ENCODE measurements at places on chromosomes 3 and 15.

DNA sequence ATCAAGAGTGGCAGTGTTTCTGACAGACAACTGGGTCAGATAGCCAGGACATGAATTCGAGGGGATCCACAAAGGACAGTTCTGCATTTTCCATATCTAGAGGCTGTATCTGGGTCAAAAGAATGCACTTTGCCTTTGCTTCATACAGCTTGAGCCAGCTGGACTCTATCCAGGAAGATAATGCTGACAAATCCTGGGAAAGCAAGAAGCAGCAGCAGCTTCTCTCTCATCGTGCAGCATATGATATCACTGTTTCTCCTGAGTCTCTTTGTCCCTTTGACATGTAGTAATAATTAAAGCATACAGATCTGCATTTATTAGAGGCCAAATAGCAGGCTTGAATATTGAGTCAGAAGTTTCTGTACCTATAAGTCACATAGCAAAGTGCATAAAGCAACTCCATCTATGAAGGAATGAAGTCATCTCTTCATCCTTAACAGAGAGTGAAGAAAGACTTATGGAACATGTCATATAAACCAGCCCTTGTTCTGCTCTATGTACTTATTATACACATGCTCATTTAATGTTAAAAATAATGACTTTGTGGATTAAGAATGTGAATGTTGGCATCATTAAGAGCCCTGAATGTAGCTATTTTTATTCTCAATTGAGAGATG lies 236.8 kb upstream of the GBE1 start:
- DNase-seq = no peak

- DNase-seq = no peak
These were observed 66.8 kb upstream of the BLM start for GRCh38 chr15:90650117-90650955.

GRCh38 chr3:148075771-148076716 lies 621.7 kb upstream of the AGTR1 start:
- DNase-seq = no peak

DNA sequence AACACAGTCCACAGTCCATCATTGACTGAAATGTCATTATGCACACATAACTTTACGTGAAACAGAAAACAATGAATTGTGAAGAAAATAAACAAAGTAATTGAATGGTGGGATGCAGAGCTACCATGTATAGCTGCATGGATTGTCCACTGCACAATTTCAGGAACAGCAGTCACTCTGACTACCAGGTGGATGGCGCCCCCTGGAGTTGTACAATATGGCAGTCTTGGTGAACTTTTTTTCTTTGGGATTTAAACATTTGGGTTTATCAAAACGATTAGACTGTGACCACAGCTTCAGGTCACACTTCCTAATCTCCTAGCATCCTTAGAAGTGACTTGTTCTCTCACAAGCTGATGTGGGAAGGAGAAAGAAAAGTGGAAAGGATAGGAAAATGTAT lies 48.9 kb upstream of the TCF12 start:
- no peak for DNase-seq

GRCh38 chr3:127105587-127105986 lies 87.3 kb upstream of the PRR23E start:
- no peak for DNase-seq

DNA sequence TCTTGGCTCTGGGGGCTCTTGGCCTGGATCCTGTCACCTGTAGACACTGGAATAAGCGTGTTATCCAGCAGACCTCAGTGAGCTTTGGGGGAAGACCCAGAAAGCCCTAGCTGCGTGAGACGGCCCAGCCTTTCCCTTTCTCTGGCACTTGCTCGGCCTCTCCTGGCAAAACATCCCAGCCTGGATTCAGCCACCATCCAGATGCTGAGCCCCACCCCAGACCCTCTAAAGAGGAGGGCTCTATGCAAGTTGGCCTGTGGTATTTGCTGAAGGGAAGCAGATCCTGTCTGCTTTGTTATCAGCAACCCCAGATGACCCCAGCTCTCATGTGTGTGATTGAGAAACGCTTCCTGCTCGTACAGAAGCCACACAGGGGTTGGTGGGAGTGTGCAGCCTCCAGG lies 267.2 kb downstream of the FAM43A start:
- DNase-seq = no peak

Measured in esophagus squamous epithelium (tissue), 5 donors.